ENCODE measurements at places on chromosomes 1 and 21.

DNA sequence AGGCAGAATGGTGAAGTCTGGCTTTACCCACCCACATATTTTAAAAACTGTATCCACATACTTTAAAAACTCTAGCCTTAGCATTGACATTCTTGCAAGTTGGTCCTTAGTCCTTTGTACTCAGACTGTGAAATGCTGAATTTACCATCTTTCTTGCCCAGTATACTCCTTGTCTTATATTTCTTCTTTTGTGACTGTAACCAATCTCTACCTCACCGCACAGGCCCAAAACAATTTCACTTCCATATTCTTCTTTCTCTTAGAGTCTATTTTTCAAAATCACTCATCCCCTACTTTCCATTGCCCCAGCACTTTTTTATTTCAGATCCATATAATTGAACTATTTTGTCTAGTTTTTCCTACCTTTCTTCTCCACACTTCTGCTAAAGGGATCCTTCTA is 892.4 kb upstream of the B3GALT2 start:
- DNase-seq = no peak

DNA sequence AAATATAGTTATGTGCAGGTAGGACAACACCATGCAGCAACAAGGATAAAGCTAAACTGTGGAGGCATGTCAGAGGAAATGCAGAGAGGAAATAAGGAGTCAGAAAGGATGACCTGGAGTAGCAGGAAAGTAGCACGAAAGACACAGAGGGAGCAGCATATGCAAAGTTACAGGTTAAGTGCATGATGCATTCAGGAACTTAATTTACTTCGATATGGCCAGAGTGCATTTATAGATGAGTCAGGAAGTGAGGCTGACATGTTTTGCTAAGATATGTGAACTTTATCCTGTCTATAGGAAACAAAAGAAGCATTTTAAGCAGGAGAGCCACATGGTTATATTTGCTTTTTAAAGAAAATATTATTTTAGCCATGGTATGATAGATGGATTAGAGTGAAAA is 15.4 kb upstream of the MUTYH start:
- DNase-seq = no peak

DNA sequence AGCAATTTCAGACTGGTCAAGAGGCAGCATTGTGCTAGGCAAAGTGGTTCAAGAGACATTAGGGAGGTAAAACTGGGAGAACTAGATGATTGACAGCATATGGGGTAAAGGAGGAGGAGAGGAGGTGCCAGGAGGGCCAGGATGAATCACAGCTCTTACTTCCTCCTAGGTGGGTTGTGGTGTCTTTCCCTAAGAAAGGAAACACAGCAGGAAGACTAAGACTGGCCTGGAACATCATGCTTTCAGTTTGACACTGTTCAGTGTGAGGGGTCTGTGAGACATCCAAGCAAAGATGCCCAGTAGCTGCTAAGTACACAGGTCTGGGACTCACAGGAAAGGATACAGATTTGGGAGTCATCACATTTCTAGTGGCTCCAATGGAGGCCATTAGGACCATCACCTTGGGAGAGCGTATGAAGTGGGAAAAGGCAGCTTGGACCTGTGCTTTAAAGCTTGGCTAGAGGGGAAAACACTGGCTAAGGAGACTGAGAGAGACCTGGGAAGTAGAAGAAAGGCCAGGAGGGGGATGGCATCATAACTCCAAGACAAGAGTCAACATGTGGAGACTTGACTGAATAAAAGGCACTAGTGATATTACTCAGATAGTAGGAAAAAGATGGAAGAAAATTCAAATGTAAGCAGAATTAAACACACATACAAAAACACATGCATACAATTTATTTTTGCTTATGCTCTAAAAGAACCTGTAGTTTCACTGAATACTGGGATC is 17.3 kb downstream of the CD58 start:
- DNase-seq = no peak

DNA sequence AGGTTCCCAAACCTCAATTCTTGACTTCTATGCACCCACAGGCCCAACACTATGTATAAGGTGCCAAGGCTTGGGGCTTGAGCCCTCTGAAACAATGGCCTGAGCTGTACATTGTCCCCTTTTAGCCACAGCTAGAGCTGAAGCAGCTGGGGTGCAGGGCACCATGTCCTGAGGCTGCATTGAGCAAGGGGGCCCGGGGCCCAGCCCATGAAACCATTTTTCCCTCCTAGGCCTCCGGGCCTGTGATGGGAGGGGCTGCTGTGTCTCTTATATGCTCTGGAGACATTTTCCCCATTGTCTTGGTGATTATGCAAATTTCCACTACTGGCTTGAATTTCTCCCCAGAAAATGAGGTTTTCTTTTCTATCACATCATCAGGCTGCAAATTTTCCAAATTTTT is 155.5 kb downstream of the FASLG start:
- no peak for DNase-seq

- DNase-seq = no peak
Measured at GRCh38 chr1:214808845-214809460, 206.0 kb downstream of the CENPF start.

- DNase-seq = no peak
Measured at GRCh38 chr1:194225821-194226220, 1039.4 kb upstream of the B3GALT2 start.

GRCh38 chr1:44810101-44810761 is 1.9 kb downstream of the BTBD19 start:
- DNase-seq = peak; percentile 87

DNA sequence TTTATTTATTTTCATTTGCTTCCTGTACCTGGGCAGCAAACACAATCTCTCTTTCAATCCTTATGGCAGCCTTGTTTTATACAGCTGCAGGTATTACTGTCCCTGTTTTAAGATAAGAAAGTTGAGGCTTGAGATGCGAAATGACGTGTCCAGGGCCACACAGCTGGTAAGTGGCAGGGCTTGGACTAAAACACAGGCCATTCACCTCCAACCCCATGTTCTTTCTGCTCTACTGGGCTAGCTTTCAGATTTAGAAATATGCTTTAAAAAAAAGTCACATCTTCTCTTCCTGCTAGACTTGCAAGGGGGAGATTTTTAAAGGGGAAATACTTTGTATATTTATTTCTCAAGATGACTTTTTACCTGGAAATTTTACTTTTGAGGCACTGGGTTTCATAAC is 62.8 kb downstream of the CNST start:
- DNase-seq = no peak

DNA sequence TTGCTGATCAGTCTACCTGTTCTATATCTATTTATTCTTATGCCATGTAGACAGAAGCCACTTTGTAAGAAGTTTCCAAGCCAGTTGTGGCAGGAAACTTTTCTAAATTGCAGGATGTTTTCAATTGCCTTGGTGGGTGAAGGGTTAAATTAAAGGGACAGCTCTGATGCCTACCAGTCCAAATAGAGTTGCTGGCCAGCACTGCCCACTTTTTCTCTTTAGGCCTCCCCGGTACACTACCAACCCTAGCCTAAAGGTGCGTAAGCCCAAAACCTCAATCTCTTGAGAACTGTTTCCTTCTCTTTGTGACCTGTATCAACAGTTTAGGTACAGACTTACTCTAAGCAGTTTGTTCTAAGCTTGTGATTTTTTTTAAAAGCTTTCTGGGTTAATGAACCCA is 15.5 kb downstream of the SUSD4 start:
- no peak for DNase-seq

DNA sequence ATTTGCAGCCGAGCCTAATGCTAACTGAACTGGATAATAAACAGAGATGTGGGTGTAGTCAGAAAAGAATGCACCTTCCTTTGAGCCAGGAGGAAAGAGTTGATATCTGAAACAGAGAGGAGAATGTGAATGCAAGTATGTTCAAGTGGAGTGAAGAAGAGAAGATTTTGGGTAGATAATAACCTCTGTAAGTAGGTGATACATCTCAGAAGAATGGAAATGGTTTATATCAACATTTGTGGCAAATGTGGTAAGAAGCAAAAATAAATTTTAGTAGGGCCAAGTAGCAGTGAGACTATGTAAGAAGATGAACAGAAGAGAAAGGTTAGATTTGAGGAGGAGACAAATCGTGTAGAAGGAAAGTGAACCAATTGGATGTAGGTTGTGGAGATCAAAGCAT is 1.7 kb upstream of the DNTTIP2 start:
- no peak for DNase-seq

GRCh38 chr21:25608044-25608737 is 910 bp upstream of the MRPL39 start:
- DNase-seq = peak; percentile 78

DNA sequence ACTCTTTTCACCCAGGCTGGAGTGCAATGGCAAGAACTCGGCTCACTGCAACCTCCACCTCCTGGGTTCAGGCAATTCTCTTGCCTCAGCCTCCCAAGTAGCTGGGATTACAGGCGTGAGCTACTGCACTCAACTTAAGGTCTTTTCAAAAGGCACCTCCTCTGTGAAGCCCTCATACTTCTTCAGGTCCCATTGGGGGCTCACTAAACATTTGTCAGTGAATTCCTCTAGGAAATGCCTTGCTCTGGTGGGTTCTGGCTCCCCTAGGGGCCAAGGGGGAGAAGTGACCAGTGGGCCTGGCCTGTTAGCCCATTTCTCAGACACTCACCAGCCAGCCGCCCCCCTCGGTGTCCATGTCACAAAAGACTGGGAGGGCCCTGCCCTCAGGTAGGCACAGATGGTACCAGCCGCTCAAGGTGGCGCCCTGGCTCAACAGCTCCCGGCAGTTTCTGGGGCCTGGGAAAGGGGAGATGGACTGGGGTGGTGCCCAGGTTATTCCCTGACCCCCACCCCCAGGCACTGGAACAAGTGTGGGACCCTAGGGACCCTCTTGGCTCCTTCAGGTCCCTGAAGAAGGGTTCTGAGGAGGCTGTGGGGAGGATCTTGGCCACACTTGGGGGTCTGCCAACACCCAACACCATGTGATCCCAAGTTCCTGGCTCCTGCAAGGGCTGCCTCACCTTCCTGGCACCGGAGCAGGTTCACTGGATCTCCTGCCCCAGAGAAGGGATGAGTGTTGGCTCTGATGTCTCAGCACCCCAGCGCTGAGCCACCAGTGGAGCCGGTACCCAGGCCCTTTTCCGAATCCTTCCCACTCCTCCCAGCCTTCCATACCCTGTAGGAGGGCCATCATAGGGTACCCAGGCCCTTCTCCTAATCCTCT is 1.6 kb downstream of the FCN3 start:
- DNase-seq = no peak

DNA sequence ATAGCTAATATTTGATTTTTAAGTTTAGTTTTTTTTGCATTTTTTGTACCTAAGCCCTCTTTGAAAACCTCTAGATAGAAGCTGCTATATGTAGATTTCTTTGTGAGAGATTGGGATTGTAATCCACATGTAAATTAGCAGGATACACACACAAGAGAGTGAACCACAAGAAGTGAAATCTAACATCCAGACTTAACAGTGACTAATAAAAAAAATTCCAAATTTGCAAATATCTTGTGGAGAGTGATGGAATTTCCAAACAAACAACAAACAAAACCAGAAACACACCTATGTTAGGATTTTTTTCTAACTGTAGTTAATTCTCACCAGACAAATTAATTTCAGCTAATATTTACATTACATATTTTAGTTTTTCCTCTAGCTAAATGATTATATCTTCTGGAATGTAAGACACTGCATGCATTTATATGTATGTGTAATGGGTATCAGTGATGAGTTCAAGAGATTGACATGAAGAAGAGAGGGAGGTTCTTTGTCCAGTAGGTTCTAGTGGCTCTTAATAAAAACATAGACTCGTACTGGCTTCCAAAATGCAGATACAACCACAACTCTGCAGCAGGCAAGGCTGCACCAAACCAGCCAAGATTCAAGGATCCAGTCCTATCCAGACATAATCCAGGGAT is 12.8 kb downstream of the CLDN17 start:
- no peak for DNase-seq

- DNase-seq = peak; percentile 48
Measured at GRCh38 chr1:201468501-201468843, 516 bp downstream of the PHLDA3 start.

- no peak for DNase-seq
Measured at GRCh38 chr1:160548960-160549664, 26.1 kb upstream of the SLAMF6 start.

GRCh38 chr1:60876952-60877351 is 205.4 kb upstream of the NFIA start:
- no peak for DNase-seq

Measured in pancreas (tissue), 10 donors.